ENCODE measurements at places on chromosomes 7 and 10.

DNA sequence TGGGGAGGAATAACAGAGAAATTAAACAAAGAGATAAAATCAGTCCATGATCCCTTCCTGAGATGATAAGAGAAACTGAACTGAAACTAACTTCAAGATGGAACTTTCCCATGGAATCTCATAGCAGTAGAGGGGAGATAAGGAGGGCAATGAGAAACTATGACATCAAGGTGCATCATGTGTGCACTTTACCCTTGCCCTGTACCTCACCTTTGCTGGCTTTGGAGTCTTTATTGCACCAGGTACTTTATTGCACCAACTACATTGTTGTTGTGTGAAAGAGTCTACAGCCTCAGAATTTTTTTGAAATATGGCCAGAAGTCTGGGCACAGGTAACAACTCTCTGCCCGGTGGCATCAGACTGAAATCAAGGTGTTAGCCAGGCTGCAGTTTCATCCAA lies 11.2 kb upstream of the SMC3 start:
- DNase-seq = no peak

DNA sequence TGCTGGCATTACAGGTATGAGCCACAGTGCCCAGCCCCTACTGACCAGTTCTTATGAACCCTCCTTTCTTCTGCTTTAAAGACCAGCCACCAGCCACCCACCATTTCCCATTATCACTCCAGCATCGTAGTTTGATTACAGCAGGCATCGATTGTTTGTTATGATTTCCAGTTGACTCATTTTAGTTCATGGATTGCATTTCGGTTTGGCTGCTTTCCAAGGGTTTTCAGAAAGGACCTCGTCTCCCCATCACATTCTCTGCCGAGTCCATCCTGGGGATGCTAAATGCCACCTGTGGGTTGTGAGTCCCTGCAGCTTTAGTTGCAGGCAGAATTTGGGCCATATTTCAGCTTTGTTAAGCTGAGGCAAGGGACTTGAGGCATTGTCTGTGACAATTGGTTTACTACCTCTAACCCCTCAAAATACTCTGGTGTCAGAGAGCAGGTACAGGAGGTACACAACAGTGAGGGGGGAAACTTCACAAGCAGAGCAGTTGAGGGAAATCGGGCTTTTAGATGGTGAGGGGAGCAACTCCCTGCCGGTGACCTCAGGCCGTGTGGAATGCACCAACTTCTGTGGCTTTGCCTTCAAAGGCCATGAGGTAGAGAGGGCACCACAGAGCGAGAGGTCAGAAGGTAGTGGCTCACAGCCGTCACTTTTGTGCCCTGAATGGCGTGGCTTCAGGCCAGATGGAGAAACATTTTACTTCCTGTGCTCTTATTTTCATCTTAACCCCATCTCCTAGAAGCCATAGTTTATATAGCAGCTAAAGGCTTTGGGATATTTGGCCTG lies 203.8 kb downstream of the CCDC3 start:
- DNase-seq = no peak

GRCh38 chr7:32611201-32612099 lies 116.2 kb downstream of the AVL9 start:
- DNase-seq = no peak

GRCh38 chr10:106280896-106281460 lies 883.5 kb downstream of the SORCS1 start:
- DNase-seq = no peak

Data from naive B cell (primary cell).